Stimulated activated naive CD8-positive, alpha-beta T cell treated with anti-CD3 and anti-CD28 coated beads, Interleukin-15, amount 100 ng/mL, for 72 hours (primary cell): ENCODE measurements at places on chromosomes 13 and 19.

- DNase-seq, result no peak
Observed at GRCh38 chr13:91722267-91722884, 324.0 kb downstream of the GPC5 start.

DNA sequence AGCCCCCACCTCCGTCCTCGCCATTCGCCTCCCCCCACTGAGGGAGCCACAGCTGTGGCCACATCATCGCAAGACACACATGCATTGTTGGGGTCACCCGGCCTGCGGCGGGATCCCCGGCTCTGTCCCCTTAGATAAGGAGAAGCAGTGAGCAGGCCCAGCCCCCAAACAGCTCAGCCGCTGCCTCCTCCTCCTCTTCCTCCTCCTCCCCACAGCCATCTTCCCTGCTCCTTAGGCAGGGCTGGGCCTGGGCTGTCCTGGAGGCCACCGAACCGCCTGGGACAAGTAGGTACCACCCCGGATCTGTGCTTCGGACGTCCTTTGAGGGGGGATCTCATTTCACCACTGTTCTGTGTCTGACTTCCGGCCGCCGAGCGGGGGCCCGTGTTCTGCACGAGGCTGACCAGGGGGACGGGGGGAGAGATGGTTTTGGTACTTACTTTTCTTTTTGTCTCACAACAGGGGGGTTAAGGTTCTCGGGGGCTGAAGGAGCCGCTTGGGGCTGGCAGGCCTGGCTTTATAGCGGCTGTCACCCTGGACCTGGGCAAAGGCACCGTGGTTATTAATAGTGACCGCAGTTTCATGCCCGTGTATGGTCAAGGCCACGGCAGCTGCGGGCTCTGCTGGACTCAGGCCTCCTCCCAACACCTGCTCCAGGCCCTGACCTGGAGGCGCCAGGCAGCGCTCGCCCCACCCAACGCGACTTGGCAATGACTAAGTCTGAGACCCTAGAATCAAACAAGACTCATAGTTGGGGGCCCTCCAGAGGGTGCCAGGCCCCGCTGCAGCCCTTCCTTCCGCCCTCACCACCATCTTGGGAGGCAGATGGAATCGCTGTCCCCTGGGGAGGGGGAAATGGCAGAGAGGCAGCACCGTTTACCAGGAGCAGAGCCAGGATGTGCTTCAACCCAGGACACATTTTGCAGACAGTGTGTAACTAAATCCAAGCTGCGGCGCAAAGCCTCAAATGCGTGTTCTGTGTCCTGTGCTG lies 18.3 kb downstream of the NMRK2 start:
- peak; percentile 52 for DNase-seq

DNA sequence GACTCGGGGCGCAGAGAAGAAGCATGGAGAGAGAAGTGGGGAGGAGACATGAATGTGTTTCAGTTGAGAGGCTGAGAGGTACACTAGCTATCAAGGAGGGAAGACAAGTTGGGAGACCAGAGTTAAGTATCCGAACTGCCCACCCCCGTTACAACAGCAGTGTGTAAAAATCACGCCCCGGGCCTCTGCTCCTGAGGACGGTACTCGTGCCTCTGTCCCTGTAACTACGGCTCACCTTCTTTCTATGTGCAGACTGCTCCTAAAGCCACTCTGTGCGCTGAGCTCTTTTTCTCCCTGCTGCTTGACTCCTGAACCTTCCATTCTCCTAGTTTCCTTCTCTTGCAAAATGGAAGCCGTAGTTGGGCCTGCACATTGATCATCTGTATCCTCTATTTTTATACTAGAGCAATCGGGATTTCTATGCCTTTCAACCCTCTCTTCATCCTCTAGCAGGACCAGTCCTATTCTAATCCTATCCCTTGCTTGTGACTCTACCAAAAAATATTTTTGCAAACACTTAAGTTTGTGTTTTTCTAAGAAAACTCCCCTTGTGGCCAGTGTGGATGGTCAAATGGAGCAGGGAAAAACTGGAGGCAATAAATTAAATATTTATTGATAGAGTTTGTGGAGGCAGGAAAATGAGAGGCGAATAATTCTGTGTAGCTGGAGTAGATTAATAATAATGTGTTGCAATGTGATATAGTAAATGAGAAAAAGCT lies 569 bp downstream of the POLR1D start:
- DNase-seq, result no peak

DNA sequence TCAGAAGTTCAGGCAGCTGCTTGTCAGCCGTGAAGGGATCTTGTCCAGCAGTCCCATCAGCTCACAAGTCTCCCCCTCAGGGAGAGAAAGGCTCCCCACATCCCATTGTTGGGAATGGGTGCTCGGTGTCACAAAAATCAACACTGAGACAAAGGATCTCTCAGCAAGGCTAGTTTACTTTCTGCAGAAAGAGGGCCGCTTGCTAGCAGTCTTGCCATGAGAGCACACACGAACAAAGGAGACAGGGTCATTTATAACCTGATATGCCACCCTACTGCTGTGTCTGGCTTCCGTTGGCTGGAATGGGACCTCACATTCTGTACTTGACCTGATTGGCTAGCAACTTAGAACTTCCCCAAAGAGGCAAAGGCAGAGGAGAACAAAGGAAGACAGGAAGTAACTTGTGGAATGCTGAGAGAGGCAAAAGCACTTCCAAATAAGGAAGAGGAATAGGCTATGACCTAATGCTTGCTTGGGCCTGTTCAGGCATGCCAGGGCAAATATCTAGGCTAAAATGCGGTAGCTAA lies 8.7 kb upstream of the IGFL3 start:
- DNase-seq, result no peak

DNA sequence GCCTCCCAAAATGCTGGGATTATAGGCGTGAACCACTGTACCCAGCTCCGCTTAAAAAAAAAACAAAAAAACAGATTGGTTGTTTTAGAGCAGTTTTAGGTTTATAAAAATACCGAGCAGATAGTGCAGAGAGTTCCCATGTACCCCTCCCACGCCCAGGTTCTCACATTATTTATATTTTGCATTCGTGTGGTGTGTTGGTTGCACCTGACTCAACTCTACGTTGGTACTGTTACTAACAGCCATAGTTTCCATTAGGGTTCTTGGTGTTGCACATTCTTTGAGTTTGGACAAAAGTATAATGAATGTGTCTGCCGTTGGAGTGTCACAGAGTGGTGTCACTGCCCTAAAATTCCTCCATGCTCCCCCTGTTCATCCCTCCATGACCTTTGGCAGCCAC lies 29.1 kb downstream of the MYO9B start:
- no peak for DNase-seq

GRCh38 chr19:21848706-21849105 lies 12.7 kb upstream of the ZNF43 start:
- no peak for DNase-seq

- no peak for DNase-seq
Observed at GRCh38 chr13:45337803-45338202, 3.2 kb downstream of the TPT1 start.

- no peak for DNase-seq
Observed at GRCh38 chr19:33024398-33024797, 40.3 kb downstream of the RHPN2 start.

DNA sequence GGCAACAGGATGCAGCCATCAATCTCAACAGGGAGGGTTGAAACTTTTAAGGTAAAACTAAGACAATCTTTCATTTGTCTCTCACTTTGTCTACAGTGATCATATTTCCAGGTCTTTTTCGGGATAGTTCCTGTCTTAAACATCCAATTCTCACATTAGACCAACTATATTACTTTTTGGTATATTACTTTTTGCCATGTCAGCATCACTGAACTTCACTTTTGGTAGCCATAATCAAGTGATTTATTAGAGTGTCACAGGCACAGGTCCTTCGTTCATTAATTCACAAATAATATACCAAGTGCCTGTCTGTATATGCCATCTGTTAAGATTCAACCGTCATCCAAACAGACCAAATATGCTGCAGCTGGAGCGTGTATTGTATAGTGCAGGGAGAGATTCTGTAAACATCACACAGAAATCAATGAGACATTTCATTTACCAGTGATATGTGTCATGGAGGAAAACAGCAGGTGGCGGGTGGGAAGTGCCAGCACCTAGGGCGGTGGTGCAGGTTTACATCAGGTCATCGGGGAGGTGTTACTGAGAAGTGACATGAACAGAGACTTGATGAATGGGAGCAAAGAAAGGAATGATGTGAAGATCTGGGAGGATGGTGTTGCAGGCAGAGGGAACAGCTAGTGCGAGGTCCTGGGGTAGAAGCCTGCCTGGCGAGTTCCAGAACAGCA lies 24.9 kb downstream of the ARHGEF7 start:
- no peak for DNase-seq

DNA sequence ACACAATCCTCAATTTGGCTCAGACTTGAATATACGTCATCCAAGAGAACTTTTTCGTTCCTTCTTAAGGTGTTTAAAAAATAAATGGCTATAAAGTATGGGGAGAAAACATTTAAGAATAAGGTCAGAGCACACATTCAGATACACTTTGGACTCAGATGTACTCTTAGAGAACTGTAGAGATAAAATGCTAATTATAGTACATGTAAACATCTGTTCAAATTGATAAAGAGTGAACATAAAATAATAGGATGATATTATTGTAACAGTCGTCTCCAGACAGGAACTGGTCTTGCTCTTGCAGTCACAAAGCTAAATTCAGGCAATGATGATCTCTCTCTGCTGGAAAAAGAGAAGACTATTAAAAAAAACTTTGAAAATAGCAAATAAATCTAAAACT lies 91.4 kb downstream of the RBM26 start:
- DNase-seq, result no peak

DNA sequence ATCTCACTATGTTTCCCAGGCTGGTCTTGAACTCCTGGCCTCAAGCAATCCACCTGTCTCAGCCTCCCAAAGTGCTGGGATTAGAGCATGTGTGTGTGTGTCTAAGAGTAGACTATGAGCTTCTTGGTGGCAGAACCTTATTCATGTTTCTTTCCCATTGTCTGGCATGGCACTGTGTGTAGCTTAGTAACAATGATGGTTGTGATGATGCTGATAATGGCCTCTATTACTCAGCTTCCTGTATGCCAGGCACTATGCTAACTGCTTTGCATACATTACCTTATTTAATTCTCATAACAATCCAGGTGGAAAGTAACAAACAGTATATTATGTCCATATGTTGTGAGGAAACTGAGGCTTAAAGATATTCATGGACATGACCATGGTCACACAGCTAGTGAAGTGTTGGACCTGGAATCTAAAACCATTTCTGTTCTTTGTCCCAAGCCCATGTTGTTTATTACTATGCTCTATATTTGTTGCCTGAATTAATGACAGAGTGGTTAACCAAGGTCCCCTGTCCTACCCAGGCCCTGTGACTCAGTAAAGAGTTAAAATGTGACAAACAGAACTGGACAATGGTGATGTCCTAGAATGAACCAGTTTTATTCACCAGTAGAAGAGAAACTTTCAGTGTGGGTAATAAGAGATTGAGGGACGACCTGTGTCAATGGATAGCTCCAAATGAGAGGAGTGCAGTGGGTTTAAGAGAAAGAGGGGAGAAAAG lies 109.6 kb downstream of the KLF5 start:
- DNase-seq, result no peak

DNA sequence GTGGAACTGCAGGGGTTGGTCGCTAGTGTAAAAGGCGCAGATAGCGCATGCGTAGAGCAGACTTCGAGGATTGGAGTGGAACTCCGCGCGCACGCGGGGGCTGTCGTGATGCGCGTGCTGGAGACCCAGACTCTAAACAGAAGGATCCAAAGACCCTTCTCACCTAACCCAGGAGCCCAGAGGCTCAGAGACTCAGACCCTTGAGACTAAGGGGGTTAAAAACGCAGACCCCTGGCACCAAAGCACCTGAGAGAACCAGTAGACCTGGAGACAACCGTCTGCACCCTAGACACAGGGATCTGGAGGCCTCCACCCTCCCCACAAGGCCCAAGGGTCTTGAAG lies 567 bp upstream of the CTU1 start:
- no peak for DNase-seq

DNA sequence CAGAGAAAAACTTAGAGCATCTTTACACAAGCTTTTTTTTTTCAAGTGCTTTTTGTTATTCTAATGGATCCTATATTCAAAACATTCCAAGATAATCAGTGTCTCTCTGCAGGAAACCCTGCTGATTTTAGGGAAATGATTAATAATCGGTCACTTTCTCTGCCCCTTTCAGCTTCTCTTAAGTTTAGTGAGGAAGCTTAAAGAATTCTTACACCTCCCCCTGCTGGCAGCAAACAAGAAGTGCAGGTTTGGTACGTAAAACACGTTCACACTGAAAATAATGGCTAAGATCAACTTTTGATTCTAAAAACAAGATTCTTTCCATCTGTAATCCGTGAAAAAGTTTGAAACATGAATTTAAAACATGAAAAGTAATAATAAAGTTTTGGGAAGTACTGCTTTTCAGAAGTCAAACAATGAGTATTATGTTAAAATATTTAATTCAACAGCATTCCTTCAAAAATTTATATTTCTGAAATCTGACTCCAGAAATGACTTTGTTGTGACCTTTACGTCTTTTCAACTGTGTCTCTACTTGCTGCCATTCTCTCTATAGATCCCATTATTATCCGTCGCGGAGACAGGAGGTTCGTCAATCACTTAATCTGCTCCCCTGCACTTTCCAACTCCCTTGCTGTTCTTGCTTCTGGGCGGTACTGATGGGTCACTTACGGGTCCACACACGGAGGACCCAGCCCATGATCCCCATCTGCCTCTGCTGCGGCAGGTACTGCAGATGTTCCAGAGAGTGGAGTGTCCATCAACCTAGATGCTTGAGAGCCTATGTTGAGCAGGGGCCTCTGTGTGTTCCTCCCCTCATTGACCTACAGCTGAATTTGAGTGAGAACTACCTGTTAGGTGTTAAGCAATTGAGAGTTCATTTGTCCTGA lies 203.1 kb upstream of the EDNRB start:
- DNase-seq, result peak; percentile 17

GRCh38 chr13:31310786-31311185 lies 111.0 kb downstream of the B3GLCT start:
- no peak for DNase-seq

DNA sequence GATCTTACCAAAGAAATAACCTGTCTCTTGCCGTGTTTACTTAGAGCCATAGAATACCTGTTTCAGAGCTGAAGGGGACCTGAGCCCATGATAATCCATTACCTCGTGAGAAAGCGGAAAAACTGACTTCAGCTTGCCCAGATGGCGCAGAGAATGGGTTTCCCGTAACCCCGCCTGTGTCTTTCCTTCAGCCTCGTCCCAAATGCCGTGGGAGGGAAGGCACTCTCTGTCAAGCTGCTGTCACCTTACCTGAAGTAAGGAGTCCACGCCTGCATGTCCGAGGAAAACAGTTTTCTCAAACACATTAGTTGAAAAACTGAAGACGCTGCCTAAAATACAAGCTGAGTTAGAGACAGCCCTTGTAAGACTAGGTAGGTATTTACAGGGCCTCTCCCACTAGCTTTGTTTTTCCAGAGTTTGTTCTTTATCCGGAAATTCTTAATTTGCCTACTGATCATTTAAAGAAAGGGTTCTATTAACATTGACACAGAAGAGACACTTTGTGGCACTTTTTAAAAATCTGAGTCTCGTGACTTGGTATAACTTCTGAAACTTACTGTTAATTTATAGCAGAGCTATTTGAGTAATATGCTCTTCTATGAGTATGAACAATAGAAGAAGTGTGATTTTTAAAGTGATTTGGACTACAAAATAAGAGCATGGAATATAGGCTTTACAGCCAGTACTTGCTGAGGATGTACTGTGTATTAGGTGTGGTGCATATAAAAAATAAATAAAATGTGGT lies 1.3 kb upstream of the INTS6 start:
- DNase-seq, result peak; percentile 32
